ENCODE measurements at places on chromosomes 4 and X. TPM values are rescaled to one million over a fixed set of nuclear protein-coding genes. Genes with fewer than 3 reads are reported as not detected.

- no peaks in the 10 kb centered on the region for H3K4me1 ChIP-seq
- no peak overlapping the region for H3K27ac ChIP-seq
- DNase-seq, result no peak
These were observed 150.8 kb upstream of the CXCL13 start for GRCh38 chr4:77454858-77455257.

DNA sequence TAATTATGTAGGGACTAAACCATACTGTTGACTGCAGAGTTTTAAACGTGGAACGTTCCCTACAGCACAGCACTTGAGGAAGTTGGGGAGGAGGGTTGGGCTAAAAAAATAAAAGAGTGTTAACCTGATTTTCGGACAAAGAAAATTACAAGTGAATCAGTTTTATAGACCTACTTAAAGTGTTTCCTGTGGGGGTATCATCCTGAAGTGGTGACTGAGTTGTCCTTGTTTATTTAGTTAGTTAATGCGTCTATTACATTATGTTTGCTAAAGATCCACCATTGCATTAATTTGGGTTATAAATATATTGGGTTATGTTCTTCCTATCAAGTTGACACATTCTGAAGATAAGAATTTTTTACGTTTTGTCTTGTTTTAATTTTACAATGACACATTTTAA, 14.7 kb downstream of the UNC5C start:
- H3K4me1 ChIP-seq, result no peaks in the 10 kb centered on the region
- no peak overlapping the region for H3K27ac ChIP-seq
- no peak overlapping the region for H3K4me3 ChIP-seq

DNA sequence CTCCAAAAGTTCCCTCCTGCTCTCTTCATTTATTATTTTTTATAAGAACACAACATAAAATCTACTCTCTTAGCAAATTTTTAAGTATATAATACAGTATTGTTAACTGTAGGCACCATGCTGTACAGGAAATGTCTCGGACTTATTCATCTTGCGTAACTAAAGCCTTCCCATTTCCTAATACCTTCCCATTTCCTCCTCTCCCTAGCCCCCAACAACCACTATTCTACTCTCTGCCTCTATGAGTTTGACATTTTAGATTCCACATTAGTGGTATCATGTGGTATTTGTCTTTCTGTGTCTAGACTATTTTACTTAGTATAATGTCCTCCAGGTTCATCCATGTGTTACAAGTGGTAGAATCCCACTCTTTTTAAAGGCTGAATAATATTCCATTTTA, 15.8 kb upstream of the SYTL4 start:
- H3K4me3 ChIP-seq, result no peak overlapping the region
- no peaks in the 10 kb centered on the region for H3K36me3 ChIP-seq
- H3K27me3 ChIP-seq, result no peaks in the 10 kb centered on the region
- H3K27ac ChIP-seq, result no peak overlapping the region
- 0 out of 2 replicates have a peak, but pooled peaks cover 4% of the 10 kb centered on the region for H3K4me1 ChIP-seq

GRCh38 chr4:110630688-110631402, 8.0 kb upstream of the PITX2 start:
- peak; percentile 66 for DNase-seq
- H3K27ac ChIP-seq, result no peak overlapping the region
- peaks cover 79% of the 10 kb centered on the region for H3K4me1 ChIP-seq
- peak overlapping the region; percentile 83 for H3K4me3 ChIP-seq

GRCh38 chr4:167221084-167221483, 13.2 kb downstream of the SPOCK3 start:
- peaks cover 11% of the 10 kb centered on the region for H3K4me1 ChIP-seq
- DNase-seq, result no peak
- H3K36me3 ChIP-seq, result no peaks in the 10 kb centered on the region
- H3K27me3 ChIP-seq, result no peaks in the 10 kb centered on the region
- no peak overlapping the region for H3K4me3 ChIP-seq

DNA sequence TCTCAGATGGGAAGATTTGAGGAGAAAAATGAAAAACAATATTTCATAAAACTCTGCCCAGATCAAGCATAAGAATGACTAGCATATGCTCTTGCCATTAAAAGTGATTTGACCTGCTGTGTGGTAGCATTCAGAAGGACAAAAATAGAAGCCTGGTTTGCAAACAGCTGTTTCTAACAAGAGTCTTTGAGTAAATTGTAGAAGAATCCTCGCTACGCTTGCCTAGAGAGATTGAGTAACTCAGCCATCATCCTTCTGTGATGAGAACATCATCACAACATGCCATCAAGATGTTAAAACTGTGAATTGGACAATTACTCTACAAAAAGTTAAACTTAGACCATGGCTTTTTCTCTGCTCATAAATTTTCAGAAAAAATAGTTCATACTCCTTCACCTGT, 168.9 kb upstream of the PUDP start:
- no peak for DNase-seq
- H3K27ac ChIP-seq, result no peak overlapping the region
- no peak overlapping the region for H3K4me3 ChIP-seq
- H3K36me3 ChIP-seq, result no peaks in the 10 kb centered on the region
- no peaks in the 10 kb centered on the region for H3K27me3 ChIP-seq

The PABPC4L gene
- total RNA-seq, result 4.6 TPM

The NPFFR2 gene
- 5.9 TPM for total RNA-seq

The TKTL2 gene
- 0.07 TPM for total RNA-seq

The FAM199X gene
- total RNA-seq, result 18.7 TPM

GRCh38 chrX:111661241-111661640, 19.7 kb upstream of the ALG13 start:
- no peak for DNase-seq
- no peak overlapping the region for H3K27ac ChIP-seq
- no peaks in the 10 kb centered on the region for H3K4me1 ChIP-seq
- no peak overlapping the region for H3K4me3 ChIP-seq

The FAT4 gene
- total RNA-seq, result 6.1 TPM

The FNIP2 gene
- 32.4 TPM for total RNA-seq

DNA sequence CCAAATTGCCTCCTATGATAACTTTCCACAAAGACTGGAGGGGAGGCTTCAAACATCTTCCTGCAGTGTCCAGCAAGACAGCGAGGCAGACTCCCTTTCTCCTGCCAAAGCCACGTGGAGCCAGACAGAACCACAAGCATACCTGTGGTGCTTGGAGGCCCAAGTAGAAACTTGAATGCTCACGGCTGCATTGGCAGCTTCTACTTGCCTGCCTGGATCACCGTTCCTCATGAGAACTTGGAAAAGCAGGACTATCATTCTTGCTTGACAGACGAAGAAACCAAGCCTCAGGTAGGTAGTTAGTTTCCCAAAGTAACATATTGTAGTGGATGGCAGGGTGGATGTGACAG, 216.3 kb upstream of the SFRP2 start:
- DNase-seq, result no peak
- H3K27ac ChIP-seq, result no peak overlapping the region
- H3K4me3 ChIP-seq, result no peak overlapping the region

The SOWAHB gene
- 2.8 TPM for total RNA-seq

The CACNA1F gene
- 0.90 TPM for total RNA-seq

GRCh38 chrX:13659063-13659462, 6.1 kb downstream of the TCEANC start:
- no peak overlapping the region for H3K4me3 ChIP-seq
- no peaks in the 10 kb centered on the region for H3K36me3 ChIP-seq
- no peak overlapping the region for H3K27ac ChIP-seq
- peaks cover 9% of the 10 kb centered on the region for H3K4me1 ChIP-seq
- DNase-seq, result no peak
- H3K27me3 ChIP-seq, result no peaks in the 10 kb centered on the region

- H3K27me3 ChIP-seq, result no peaks in the 10 kb centered on the region
- H3K4me1 ChIP-seq, result no peaks in the 10 kb centered on the region
- no peak for DNase-seq
- no peaks in the 10 kb centered on the region for H3K36me3 ChIP-seq
- no peak overlapping the region for H3K27ac ChIP-seq
These were observed 156.0 kb downstream of the SH3KBP1 start for GRCh38 chrX:19731307-19731820.

DNA sequence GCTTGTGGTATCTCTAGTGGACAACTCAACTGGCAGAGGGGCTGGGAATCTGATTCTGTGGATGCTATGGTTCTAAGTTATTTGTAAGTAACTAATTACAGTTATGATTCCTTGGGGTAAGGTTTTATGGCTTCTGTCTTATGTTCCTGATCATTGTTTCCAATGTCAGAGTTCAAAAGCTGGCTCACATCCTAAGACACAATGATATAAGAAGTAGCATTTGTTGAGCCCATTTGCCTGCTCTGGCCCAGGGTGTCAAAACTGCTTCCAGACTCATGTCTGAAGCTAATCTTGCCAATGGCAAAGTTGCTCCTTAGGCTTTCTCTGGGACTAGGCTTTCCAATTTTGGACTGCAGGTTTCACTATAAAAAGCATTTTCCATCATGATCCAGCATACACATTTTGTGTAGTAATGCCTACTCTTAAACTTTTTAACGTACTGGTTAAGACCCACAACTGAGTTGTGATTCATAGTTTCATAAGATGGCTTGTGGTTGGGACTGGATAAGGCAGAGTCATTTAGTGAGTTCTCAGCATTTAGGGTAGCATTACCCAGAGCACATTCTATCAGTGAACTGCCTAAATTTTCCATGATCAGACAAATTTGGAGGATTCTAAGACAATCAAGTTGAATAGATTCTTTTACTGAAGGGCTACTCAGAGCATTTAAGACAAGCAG, 50.0 kb downstream of the CCNI start:
- peaks cover 5% of the 10 kb centered on the region for H3K4me1 ChIP-seq
- no peak overlapping the region for H3K4me3 ChIP-seq
- no peak overlapping the region for H3K27ac ChIP-seq
- H3K27me3 ChIP-seq, result no peaks in the 10 kb centered on the region

- H3K27ac ChIP-seq, result no peak overlapping the region
- H3K4me3 ChIP-seq, result no peak overlapping the region
- H3K4me1 ChIP-seq, result peaks cover 6% of the 10 kb centered on the region
- H3K27me3 ChIP-seq, result no peaks in the 10 kb centered on the region
These were observed 74.0 kb downstream of the CPZ start for GRCh38 chr4:8666581-8666980.

GRCh38 chr4:146793727-146794126, 151.9 kb downstream of the TTC29 start:
- H3K4me3 ChIP-seq, result no peak overlapping the region
- no peak for DNase-seq
- no peak overlapping the region for H3K27ac ChIP-seq

The ARMCX1 gene
- 26.9 TPM for total RNA-seq

- peak overlapping the region; percentile 60 for H3K4me3 ChIP-seq
- peak overlapping the region; percentile 94 for H3K27ac ChIP-seq
- no peaks in the 10 kb centered on the region for H3K36me3 ChIP-seq
- H3K27me3 ChIP-seq, result no peaks in the 10 kb centered on the region
These were observed 1.3 kb upstream of the CISD2 start for GRCh38 chr4:102867278-102868152.

The MAGEH1 gene
- 15.8 TPM for total RNA-seq

- no peaks in the 10 kb centered on the region for H3K36me3 ChIP-seq
- DNase-seq, result no peak
- no peaks in the 10 kb centered on the region for H3K4me1 ChIP-seq
- no peak overlapping the region for H3K27ac ChIP-seq
- H3K4me3 ChIP-seq, result no peak overlapping the region
- H3K27me3 ChIP-seq, result no peaks in the 10 kb centered on the region
These were observed 900.3 kb downstream of the PCDH7 start for GRCh38 chr4:31620476-31620875.

GRCh38 chr4:64230709-64231310, 178.4 kb downstream of the TECRL start:
- no peak overlapping the region for H3K4me3 ChIP-seq
- H3K4me1 ChIP-seq, result no peaks in the 10 kb centered on the region
- DNase-seq, result peak; percentile 52
- no peak overlapping the region for H3K27ac ChIP-seq
- no peaks in the 10 kb centered on the region for H3K27me3 ChIP-seq
- H3K36me3 ChIP-seq, result peaks cover 41% of the 10 kb centered on the region

GRCh38 chr4:138092060-138092459, 150.1 kb downstream of the SLC7A11 start:
- no peak overlapping the region for H3K27ac ChIP-seq
- H3K27me3 ChIP-seq, result no peaks in the 10 kb centered on the region
- H3K4me1 ChIP-seq, result no peaks in the 10 kb centered on the region

- peak; percentile 70 for DNase-seq
- 0 out of 2 replicates have a peak overlapping the region, but pooled peaks have one; percentile 5 for H3K4me3 ChIP-seq
- peaks cover 21% of the 10 kb centered on the region for H3K4me1 ChIP-seq
- H3K27ac ChIP-seq, result no peak overlapping the region
These were observed 7.9 kb downstream of the LEF1 start for GRCh38 chr4:108160741-108161352.

- DNase-seq, result no peak
- no peak within 1 kb of the TSS for H3K27ac ChIP-seq
- no peaks in the 10 kb centered on the region for H3K27me3 ChIP-seq
These were observed at the start of gene YIPF7 for GRCh38 chr4:44651425-44651824. TSS of gene YIPF7 (minus strand) at chr4:44651625. CDS start at chr4:44650100, 1,525 bp downstream.

- no peak for DNase-seq
- H3K36me3 ChIP-seq, result no peaks in the 10 kb centered on the region
- no peak overlapping the region for H3K4me3 ChIP-seq
- H3K27me3 ChIP-seq, result no peaks in the 10 kb centered on the region
- H3K27ac ChIP-seq, result no peak overlapping the region
- no peaks in the 10 kb centered on the region for H3K4me1 ChIP-seq
These were observed 26.4 kb upstream of the AKAP17A start for GRCh38 chrX:1564750-1565683.

- no peaks in the 10 kb centered on the region for H3K36me3 ChIP-seq
- no peak overlapping the region for H3K27ac ChIP-seq
- H3K4me3 ChIP-seq, result no peak overlapping the region
- no peak for DNase-seq
- no peaks in the 10 kb centered on the region for H3K27me3 ChIP-seq
These were observed 295.3 kb upstream of the CTSO start for GRCh38 chr4:156248917-156249316.

DNA sequence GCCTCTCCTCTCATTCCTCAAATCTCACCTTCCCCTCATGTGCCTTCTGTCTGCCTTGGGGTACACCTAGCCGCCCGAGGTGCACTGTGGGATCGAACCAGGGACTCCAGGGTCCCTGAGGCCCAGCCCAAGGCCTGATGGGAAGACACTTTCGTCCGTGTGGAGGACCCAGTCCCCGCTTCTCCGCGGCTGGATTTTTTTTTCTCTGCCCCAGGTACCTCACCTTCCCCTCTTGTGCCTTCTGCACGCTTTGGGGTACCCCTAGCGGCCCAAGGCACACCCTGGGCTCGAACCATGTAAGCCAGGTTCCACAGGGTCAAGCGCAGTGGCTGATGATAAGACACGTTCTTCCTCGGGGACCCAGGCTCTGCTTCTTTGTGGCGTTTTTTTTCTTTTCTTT, 530.7 kb downstream of the CWH43 start:
- no peak for DNase-seq
- no peaks in the 10 kb centered on the region for H3K4me1 ChIP-seq

DNA sequence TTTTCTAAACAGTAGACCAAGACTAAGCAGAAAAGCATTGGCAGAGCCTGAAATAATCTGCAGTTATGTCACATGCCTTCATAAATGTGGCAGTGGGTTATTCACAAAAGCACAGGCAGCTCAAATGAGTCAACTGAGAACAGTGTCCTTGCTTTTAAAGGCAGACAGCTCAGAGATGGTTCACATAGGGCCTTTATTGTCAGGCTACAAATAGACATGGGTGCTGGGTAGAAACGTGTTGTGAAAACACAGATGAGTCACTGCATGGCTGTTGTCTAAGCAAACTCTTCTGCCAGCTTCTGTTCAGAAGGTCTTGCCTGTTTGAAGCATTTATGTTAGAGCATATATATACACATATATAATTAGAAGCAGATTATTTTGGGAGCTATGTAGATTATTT, 118.0 kb downstream of the SLC4A4 start:
- H3K4me1 ChIP-seq, result no peaks in the 10 kb centered on the region
- no peak overlapping the region for H3K27ac ChIP-seq

- H3K27ac ChIP-seq, result no peak overlapping the region
- H3K27me3 ChIP-seq, result no peaks in the 10 kb centered on the region
- H3K4me3 ChIP-seq, result no peak overlapping the region
- no peaks in the 10 kb centered on the region for H3K36me3 ChIP-seq
- H3K4me1 ChIP-seq, result peaks cover 15% of the 10 kb centered on the region
These were observed 53.8 kb downstream of the RNF150 start for GRCh38 chr4:141079393-141079930.

Data from GM23338 (cell line).